ENCODE measurements at places on chromosomes 1 and 21.

DNA sequence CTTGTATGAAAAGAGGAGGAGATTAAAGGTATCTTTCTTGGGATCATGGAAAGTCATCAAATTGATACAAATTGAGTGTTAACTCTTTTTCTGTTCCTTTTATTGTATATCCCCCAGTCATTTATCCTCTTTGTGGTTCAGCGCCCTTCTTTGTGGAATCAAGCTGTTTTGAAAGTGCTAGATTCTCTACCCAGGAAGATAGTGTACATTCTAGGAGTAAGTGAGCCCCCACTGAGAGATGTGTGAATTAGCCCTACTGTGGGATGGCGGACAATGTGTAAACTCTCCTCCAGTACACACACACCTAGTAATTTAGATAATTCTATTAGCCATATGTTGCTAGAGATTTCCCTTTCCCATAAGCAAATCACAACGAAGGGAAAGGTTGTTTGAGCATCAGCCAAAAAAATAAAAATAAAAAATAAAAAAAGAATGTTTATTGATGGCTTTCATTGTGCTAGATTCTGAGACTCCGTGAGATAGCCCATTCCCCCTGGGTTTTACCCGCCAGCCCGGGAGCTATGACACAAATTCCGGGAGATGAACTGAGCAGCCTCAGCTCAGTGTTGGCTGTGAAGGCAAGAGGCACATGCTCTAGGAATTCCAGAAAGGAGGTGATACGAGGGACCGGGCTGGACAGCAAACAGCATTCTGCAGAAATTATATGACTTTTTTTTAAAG lies 378.4 kb upstream of the RUNX1 start:
- DNase-seq = no peak

- DNase-seq = no peak
These were observed 557 bp downstream of the EMC1 start for GRCh38 chr1:19250629-19251304.

GRCh38 chr1:181149326-181150125 lies 61.0 kb downstream of the IER5 start:
- DNase-seq = no peak

GRCh38 chr1:31674626-31675025 lies 29.2 kb downstream of the COL16A1 start:
- no peak for DNase-seq

DNA sequence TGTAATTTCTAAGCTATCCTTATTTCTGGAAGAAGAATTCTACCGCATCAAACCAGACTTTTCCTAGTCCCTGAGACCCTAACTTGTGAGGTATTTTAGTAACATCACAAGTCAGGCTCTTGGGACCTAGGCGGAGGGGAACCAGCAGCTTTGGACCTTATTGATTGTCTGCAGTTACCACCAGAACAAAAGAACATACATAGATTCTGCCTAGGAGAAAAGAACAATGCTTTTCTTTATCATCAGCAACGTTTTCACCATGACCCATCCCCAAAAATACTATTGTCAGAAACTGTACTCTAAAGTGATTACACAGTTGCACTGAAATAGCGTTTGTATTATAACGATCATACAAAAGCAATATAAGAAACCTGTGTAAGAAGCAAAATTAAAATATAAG lies 860.4 kb downstream of the USP25 start:
- DNase-seq = no peak

DNA sequence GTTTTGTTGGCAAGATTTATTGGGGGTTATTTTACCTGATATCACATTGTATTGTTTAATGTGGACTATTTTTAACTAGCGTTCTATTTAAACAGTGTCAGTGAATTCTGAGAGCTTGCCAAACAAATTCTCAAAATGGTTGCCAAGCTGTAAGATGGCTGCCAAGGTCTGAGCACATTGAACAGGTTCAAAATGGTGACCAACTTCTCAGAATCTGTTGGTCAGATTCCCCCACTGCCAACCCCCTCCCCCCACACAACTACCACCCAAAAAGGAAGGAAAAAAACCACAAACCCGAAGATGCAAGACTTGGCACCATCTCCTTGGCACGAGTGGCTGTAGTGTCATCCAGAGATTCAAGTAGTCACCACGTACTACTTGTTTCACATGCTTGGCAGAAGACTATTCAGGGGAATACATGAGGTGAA lies 159.1 kb downstream of the NFIA start:
- no peak for DNase-seq

- DNase-seq = no peak
These were observed 66.7 kb downstream of the COL18A1 start for GRCh38 chr21:45471525-45472221.

- DNase-seq = no peak
These were observed 169.2 kb upstream of the IRF2BP2 start for GRCh38 chr1:234779160-234779538.

- DNase-seq = peak; percentile 18
These were observed 5.9 kb upstream of the NUF2 start for GRCh38 chr1:163315773-163316374.

- DNase-seq = no peak
These were observed 3.3 kb upstream of the EPHA2 start for GRCh38 chr1:16158993-16159831.

GRCh38 chr1:109762039-109762585 lies 1.6 kb downstream of the EPS8L3 start:
- no peak for DNase-seq

- DNase-seq = no peak
These were observed 34.4 kb downstream of the ATP2B4 start for GRCh38 chr1:203660931-203661484.

- DNase-seq = no peak
These were observed 11.4 kb downstream of the FLG2 start for GRCh38 chr1:152348447-152348846.

DNA sequence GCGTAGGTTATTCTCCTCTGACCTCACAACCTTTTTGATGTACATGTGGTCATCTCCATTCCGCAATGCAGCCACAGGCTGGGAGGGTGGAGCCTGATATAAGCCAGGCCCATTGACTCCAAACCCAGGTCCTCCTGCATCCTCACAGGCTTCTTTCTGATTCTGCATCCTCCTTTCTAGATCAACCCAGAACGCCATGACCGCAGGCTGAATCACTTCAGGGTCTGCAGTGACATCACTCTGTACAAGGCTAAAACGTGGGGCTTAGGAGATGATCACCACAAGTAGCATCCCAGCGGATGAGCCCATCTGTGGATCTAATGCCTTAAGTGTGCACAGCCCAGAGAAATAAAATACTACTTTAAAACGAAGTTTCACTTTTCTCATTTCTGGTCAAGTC lies 16.1 kb downstream of the EBNA1BP2 start:
- no peak for DNase-seq

DNA sequence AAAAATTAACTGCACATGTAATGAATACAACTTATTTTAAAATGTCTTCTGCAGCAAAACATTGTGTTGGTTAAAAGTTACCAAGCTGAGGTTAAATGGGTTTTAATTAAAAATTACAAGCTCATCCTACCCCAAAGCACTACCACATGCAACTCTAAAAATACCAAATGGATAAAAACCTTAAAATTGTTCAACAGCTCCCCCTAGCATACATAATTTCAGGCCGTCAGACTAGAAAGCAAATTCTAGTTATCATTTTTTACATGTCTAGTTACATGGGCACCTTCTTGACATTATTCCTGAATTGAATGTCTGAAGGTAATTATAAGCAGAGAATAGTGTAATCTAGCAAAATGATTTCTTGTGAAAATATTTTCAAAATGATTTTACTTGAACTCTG lies 176.5 kb downstream of the C1orf21 start:
- no peak for DNase-seq

- DNase-seq = no peak
These were observed 29.6 kb downstream of the FAAH start for GRCh38 chr1:46423574-46424240.

DNA sequence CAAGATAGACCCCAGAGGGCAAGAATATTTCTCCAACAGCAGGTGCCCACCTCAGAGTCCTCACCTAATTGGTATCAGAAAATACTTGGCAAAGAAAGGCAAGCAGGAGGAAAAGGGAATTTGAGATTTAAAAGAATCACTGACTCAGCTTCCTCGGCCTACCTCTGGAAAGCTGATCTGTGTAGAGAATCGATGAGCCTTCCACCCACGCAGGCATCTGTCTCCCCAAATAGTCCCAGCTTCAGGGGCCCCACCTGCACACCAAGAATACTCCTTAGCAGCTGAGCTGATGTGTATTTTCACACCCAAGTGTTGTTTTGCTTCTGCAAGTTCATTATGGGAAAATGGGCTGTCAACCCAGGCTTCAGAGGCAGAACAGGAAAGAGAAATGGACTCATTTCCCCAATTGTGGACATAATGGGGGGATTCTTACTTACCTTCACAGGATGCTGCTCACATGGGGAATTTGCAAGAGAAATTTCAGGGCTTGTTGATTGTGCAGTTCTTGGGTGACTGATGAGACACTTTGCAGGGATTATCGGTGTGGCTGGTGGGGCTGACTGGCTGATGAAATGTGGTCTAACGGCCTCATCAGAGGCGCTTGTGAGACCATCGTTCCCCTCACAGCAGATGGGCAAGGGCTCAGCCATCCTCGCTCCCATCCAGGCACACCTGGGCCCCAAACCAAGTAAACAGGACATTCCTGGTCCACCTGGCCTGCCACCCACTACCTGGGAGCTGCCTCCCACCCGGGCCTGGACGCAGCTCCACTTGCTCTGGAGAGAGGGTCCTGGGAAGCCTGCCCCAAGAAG lies 436.3 kb downstream of the PTPRU start:
- DNase-seq = no peak

- DNase-seq = no peak
These were observed 24.3 kb downstream of the RXRG start for GRCh38 chr1:165420655-165421054.

DNA sequence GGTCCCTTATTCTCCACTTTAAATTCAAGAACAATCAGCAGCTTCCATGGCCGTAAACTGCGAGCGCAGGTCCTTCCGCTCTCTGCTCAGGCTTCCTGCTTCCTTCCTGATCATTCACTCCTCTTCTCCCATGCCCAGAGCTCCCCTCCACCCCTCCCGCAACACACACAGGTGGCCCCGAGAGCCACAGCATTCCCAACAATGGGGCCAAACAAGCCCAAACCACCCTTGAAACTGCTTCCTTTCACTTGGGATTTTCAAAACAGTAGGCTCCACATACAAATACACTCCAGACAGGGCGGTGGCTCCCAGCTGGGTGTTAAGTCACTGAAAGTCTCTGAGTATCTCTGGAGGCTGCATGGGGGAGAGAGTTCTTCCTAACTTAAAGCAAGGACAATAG lies 11.4 kb downstream of the FAM89A start:
- no peak for DNase-seq

DNA sequence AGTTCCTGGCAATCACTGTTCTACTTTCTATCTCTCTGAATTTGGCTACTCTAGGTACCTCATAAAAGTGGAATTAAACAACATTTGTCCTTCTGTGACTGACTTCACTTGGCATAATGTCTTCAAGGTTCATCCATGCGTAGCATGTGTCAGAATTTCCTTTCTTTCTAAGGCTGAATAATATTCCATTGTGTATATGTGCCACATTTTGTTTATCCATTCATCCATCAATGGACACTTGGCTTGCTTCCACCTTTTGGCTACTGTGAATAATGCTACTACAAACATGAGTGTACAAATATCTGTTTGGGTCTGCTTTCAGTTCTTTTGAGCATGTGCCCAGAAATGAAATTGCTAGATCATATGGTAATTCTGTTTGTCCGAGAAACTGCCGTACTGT lies 14.7 kb downstream of the CACHD1 start:
- no peak for DNase-seq

- no peak for DNase-seq
These were observed 869.1 kb upstream of the B3GALT2 start for GRCh38 chr1:194055536-194055935.

- DNase-seq = no peak
These were observed 6.9 kb upstream of the DENND1B start for GRCh38 chr1:197781968-197782721.

DNA sequence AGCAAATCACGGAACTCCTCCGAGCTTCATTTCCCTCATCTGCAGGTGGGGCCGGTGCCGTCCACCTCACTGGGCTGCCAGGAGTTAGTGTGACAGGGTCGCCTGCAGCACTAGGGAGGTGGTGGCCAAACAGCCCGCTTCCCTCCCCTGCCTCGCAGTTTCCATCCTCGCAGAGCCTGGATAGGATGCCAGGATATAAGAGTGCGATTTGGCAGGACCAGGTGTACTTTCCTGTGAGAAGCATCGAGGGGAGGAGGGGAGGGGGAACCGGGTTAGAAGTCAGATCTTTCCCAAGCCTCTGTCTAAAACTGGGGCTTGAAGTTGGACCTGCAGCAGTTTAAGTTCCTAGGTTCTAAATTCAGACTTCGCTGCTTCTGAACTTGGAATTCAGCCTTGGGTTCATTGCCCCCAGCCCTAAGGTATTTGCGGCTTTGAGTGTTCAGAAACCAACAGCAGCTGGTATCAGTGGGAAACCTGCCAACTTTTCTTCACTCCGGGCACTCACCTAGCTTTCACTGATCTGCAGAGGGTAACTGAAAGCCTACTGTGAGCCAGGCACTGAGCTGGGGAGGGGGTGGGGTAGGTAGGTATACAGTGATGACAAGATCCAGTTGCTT lies 1.7 kb upstream of the JUN start:
- no peak for DNase-seq

- DNase-seq = no peak
These were observed 857.4 kb downstream of the USP25 start for GRCh38 chr21:16587141-16587581.

DNA sequence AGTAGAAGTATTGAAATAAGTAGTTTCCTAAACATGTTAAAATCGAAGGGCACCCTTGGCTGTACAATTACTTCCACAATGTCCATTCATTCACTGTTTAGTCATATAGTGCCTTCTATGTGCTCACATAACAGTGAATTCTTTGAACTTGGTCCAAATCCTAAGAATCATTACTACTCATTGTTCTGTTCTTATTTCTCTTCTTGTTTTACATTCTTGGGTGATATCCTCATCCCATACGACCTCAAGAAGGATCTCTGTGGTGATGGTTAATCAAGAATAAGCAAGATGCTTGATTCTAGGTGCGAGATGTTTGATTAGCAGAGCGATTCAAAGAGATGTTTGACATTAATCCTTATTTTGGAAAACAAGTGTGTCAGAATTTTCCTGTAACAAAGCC lies 667.4 kb upstream of the ZP4 start:
- no peak for DNase-seq

DNA sequence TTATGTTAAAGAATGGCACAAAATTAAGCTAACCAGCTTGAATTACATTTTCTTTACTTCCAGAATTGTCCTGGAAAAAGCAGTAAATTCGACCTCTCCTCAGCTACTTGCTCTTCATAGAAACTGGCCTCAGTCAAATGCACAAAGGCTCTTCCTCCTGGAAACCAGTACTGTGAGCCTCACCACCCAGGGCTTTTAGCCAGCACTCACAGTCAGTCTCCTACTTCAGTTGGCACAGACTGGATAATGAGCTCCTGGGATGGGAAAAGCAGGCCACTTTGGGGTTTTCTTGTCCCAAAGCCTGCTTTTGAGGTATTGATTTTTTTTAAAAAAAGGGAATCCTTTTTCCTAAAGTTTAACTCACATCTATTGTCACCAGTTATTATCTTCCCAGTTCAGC lies 40.4 kb downstream of the SCYL3 start:
- DNase-seq = no peak
